ENCODE measurements at places on chromosomes 3 and 15. TPM values are rescaled to one million over a fixed set of nuclear protein-coding genes. Genes with fewer than 3 reads are reported as not detected.

- no peak for DNase-seq
Observed at GRCh38 chr3:118948146-118948545, 86.5 kb downstream of the IGSF11 start.

DNA sequence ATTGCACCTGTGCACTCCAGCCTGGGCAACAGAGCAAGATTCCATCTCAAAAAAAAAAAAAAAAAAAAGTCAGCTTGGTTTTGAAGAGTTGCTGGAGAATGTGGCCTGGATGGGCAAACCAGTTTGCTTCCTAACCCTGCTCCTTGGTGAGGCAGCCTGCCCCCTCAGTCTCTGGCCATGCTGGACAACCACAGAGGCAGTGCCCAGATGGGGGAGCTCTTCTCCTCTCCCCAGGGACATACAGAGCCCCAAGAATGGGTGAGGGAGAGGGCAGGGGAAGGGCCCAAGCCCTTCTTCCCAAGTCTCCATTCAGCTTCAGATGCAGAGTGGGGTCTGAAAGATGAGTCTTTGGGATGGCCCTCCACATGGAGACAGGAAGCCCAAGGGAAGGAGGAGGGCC lies 27.9 kb downstream of the CD276 start:
- DNase-seq = no peak

DNA sequence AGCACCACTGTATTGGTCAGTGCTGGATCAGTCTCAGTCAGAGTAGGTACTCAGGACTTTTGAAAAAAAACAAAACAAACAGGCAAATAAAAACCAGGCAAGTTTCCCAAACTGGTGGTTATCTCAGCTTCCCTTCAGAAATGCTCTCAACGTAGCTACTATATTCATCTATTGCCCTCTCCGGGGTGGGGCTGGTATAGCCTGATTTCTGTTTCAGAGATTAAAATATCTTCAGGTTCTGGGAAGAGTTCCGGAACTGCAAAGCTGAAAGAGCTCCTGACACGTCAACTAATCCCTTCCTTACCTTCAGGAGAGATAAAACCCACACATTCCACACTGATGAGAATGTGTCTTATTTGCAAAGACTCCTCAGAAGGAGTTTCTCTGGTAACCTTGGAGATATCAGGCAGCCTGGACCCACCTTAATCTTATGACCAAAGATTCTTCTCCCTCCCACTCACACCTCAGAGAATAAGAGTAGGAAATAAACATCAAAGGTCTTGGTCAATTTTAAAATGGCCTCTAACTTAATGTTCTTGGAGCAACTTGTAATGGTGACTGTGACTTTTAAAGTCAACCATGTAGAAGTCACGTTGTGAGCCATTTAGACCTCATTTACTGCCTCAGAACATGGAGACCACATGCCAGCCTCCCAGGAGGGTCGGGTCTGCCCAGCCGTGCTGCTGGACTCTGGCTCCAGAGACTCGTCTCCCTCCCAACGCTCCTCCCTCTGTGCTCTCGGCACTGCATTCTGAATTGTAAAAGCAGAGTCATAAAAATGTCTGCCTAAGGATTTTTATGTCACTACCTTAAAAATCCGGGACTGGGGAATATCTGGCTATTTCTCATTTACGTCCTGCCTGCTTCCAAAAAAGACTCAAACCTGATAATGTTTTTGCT lies 53.8 kb downstream of the CDCP1 start:
- DNase-seq = no peak

- no peak for DNase-seq
Observed at GRCh38 chr3:117495620-117496019, 786.0 kb downstream of the TUSC7 start.

DNA sequence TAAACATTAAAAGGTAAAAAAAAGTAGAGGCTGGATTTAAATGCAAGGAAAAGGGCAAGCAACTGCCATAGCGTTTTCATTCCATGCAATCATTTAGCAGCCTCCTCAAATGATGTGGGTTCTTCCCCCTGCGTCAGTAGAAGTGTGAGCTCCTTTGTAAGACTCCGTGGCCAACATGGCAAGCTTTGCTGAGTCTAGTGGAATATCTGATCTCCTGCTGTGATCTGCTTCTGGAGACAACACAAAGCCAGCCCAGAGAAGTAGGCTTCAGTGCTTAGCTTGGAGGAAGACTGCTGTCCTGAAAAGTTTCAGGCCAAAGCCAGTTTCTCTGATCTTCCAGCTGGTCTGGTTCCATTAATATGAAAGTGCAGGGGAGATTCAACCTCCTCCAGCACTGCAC lies 70.4 kb downstream of the ARPP21 start:
- DNase-seq = no peak

- peak; percentile 27 for DNase-seq
Observed at GRCh38 chr3:97713634-97714033, 50.9 kb upstream of the ARL6 start.

DNA sequence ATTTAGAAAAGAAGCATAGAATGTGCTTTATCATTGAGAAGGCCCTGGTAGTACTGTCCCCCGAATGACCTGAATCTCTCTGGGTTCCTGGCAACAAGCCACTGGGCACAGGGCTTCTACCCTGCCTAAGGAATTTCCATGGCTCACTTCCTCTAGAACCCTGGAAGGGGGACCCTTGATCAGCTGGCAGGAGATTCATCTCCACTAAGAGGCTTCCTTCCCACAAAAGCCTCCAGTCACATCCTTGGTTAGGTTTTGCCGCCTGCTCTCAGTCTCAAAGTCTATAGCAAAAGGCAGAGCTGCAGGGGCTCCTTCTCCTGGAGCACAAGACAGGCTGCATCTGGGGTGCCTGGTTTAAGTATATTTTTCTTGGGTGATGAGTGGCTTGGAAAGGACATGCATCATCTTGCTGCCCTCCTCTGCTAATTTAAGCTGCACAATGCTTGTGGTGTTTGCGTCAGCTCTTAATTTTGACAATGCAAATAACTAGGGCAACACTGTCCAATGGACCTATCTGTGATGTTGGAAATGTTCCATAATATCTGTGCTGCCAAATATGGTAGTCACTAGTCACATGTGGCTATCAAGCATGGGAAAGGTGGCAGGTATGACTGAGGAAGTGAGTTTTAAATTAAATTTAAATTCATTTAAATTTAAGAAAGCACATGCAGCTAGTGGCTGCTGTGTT lies 33.4 kb upstream of the RARRES1 start:
- DNase-seq = no peak

- DNase-seq = no peak
Observed at GRCh38 chr3:127753898-127754410, 68.4 kb downstream of the MGLL start.

- no peak for DNase-seq
Observed at GRCh38 chr3:108669208-108669607, 79.7 kb downstream of the DZIP3 start.

DNA sequence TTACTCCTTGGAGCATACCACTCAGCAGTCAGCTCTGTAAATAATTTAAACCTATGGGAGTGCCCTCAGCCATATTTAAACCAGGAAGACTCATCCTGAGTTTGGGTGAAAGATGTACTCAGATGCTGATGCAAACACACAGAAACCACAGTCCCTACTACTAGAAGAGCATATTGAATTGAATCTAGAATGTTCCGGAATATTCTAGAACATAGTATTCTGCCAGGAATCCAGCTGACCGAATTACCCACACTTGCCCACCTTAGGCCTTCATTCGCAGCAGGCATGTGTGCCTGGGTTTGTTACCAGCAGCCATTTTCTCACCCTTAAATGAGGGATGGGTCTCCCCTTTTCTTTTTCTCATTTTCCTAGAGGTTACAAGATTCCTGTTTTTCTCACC lies 202.4 kb upstream of the ICE2 start:
- no peak for DNase-seq

GRCh38 chr3:146503461-146504202 lies 34.3 kb upstream of the PLSCR2 start:
- no peak for DNase-seq

- peak; percentile 69 for DNase-seq
Observed at GRCh38 chr3:4656059-4656458, 162.9 kb downstream of the ITPR1 start.

GRCh38 chr3:177351757-177352158 lies 154.5 kb upstream of the TBL1XR1 start:
- no peak for DNase-seq

DNA sequence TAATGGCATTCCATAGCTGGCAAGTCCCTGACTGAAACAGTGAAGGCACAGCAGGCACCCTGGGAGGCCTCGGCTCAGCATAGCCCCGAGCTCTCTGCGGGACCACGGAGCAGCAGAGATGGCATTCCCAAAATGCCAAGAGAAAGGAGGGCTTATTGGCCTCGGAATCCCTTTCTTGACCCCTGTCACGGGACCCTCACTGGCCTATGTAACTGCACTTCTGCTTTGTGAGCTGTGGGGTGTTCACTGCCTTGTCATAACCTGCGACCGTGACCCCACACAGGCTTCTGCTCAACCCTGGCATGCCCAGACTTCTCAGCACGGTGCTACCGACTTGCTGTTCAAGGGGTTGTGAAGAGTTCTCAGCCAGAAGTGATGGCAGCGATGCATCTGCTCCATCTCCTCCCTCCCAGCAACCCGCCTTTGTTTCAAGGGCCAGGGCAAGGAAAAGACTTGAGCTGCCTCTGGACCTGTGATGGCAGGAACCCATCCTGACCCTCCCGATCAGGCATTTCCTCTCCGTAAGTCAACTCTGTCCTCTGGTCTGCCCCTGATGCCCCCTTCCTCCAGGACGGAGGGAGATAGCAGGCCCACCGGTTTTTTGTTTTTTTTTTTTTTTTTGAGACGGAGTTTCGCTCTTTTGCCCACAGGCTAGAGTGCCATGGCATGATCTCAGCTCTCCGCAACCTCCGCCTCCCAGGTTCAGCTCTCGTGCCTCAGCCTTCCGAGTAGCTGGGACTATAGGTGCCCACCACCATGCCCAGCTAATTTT lies 30.5 kb downstream of the EHD4 start:
- DNase-seq = no peak

- DNase-seq = no peak
Observed at GRCh38 chr15:73800662-73801345, 47.7 kb upstream of the INSYN1 start.

- DNase-seq = no peak
Observed at GRCh38 chr15:31303726-31304648, 22.6 kb upstream of the KLF13 start.

GRCh38 chr3:43199645-43200306 lies 86.6 kb upstream of the SNRK start:
- no peak for DNase-seq

GRCh38 chr15:28456476-28457395 lies 76.0 kb downstream of the GOLGA8G start:
- DNase-seq = peak; percentile 36

DNA sequence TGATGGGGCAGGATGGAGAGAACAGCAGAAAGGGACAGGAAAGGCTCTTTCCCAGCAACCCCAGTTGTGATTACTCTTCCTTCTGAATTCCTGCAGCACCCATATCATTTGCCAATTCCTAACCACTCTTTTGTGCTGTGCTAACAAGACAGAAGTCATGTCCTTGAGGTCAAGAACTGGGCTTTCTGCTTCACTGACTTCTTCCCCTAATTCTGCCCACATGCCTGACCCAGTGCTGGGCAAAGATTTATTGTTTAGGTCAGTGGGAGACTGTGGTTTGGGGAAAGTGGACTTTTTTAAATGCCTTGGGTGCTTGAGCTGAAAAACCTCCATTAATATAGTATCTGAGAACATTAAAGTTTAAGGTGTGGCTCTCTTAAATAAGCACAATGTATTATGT lies 4.2 kb upstream of the EFCAB12 start:
- DNase-seq = no peak

DNA sequence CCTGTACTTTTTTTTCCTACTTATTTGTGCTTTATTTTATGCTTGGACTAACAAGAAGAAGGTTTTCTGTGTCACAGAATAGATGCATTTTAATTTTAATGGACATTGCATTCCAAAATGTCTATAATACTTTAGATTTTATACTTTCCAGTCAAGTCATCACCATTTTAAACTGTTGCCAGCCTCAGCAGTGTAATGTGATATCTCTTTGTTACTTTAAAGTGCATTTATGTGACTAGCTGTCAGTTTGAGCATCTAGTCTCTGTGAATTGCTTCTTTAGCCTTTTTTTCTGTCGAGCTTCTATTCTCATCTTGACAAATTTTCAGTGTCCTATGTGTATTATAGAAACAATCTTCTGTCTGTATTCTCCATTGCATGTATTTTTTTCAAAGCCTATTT lies 511.4 kb upstream of the CBLB start:
- no peak for DNase-seq

GRCh38 chr3:128163432-128163831 lies 10.2 kb downstream of the EEFSEC start:
- no peak for DNase-seq

- DNase-seq = no peak
Observed at GRCh38 chr3:118675305-118675704, 359.3 kb downstream of the IGSF11 start.

GRCh38 chr3:160665784-160666526 lies 11.0 kb upstream of the ARL14 start:
- peak; percentile 45 for DNase-seq

GRCh38 chr3:103554451-103554850 lies 1119.6 kb downstream of the ZPLD1 start:
- DNase-seq = no peak

GRCh38 chr3:43195115-43195498 lies 89.2 kb upstream of the POMGNT2 start:
- no peak for DNase-seq

DNA sequence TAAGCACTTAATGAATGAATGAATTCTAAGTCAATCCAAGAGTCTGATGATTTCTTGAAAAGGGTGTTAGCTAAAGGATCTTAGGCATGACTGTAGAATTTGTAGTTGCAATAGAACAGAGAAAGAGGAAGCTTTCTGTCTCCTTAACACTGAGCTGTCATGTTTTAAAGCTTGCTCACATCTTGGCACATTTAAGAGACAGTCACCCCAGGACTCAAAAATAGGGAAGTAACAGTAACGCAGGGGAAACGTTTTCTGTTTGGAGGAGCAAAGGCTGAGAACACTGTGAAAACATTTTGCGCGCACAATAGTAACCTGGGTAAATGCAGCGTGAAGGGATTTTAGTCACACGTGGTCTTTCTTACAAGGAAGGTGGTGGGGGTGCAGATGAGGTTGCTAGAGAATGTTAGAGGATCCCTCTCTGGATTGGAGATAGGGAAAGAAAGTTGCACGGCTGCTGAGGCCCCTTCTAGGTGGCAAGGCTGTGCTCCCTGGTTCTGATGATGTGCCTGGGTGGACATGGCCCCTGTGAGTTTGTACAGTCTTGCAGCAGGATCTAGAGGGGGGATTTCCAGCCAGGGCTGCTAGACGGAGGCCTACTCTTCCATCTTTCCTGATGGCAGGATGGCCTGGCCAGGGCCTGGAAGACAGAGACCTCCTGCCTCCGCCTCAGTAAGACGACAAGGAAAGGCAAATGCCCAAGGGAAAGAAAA lies 12.0 kb downstream of the STARD5 start:
- DNase-seq = no peak

KBTBD8 gene
- polyA plus RNA-seq = 0.55 TPM

FANCD2OS gene
- polyA plus RNA-seq = not detected

ARIH1 gene
- 36.4 TPM for polyA plus RNA-seq

WNT5A gene
- 30.7 TPM for polyA plus RNA-seq

WDR5B gene
- polyA plus RNA-seq = 2.2 TPM

NOX5 gene
- polyA plus RNA-seq = 0.05 TPM

AADACL2 gene
- not detected for polyA plus RNA-seq

FETUB gene
- polyA plus RNA-seq = 0.05 TPM

CTSH gene
- polyA plus RNA-seq = 22.7 TPM

SLC24A5 gene
- polyA plus RNA-seq = not detected

MON1A gene
- polyA plus RNA-seq = 12.0 TPM

LDHAL6B gene
- polyA plus RNA-seq = not detected

TMPRSS7 gene
- 0.03 TPM for polyA plus RNA-seq

TUSC2 gene
- 58.7 TPM for polyA plus RNA-seq
